CD4-positive, alpha-beta memory T cell (primary cell): ENCODE measurements at places on chromosomes 4 and X.

GRCh38 chr4:127791391-127791790, 9.3 kb downstream of the HSPA4L start:
- no peak for DNase-seq

GRCh38 chr4:83207497-83208101, 77.0 kb downstream of the COQ2 start:
- DNase-seq, result no peak

- DNase-seq, result no peak
These were observed 324.7 kb upstream of the CLNK start for GRCh38 chr4:11009281-11009680.

DNA sequence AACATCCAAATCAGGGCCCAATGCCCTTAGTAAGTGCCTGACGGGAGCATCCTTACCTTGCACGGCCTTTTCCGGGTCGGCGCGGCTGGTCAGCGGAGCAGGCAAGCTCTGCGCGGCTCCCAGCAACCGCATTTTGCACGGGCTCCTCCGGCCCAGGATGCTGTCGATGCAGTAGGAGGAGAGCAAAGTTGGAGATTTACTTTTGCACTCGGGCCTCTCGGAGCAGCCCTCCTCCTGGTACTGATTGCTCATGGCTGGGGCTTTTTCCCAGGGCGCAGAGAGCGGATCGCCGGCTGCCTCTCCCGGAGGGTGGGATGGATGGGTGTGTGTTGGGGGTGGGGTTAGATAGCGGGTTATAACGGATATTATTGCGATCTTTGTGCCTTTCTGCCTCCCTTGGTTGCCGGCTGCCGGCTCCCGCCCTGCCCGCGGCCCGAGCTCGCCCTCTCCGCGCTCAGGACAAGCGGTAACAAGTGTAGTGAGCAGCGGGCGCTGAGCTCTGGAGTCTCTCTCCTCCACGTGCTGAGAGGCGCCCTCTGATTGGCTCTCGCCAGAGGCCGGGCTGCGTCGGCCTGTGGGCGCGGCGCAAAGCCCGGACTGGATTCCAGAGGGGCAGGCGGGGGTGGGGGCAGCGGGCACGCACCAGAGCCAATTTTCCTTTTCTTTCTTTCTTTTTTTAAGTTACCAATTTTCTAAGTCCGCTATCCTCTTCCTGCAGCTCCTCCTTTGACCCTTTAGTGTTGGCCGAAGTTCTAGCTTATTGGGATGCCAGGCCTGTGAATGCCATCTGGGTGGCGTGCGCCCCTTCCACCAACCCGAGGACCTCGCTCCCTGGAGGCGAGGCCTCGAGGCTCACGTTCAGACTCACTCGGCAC, at the start of gene ARX:
Gene ARX, minus strand, starts transcription at position 480 of the 875 bp plus-strand sequence. Its CDS starts 228 bp downstream, at position 252.
- no peak for DNase-seq

GRCh38 chrX:130287071-130287770, 18.5 kb upstream of the ZNF280C start:
- no peak for DNase-seq

DNA sequence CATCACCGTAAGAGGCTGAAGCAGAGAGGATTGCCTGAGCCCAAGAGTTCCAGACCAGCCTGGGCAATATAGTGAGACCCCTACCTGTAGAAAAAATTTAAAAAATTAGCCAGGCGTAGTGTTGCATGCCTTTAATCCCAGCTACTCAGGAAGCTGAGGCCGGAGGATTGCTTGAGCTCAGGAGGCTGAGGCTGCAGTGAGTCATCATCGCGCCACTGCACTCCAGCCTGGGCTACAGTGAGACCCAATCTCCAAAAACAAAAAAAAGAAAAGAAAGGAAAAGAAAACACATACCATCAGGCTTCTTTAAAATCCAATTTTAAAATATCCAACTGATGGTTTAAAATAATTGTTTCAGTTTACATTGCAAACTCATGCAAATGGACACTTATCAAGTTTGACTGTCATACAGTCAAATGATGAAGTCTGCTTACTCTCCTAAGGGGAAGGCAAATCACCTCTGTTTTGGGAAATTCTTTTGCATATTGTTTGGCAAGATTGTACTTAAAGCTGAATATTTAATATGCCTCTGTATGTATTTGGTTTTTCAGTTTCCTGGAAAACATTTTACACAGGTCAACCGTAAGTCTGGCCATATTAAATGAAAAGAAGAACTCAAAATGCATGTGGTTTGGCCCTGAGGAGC, 23.7 kb upstream of the TENM3 start:
- no peak for DNase-seq

DNA sequence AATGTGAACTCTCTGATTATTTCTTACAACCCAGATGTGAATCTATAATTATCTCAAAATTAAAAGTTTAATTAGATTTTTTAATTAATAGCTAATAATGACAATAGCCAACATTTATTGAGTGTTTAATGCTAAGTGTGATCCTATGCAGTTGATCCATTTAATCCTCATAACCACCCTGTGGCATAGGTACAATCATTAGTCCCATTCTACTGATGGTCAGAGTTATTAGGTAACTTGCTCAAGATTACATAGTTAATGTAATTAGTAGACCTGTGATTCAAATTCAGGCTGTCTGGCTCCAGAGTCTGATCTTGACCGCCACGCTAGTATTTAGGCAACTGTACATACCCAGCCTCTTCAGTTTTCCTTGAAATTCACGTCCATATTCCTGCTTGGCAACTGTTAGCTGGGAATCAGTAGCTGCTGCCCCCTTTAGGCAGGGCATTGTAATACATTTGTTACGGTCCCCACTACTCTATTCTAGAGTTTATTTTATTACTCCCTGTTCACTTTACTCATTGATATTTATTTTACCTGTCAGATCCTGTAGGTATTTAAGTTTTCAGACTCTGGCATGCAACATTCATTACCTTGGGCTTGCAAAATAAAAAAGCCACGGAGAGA, 20.6 kb upstream of the TEC start:
- DNase-seq, result no peak

- no peak for DNase-seq
These were observed 251.4 kb downstream of the COL25A1 start for GRCh38 chr4:109051054-109051453.

GRCh38 chrX:151830911-151831310, 81.8 kb upstream of the MAGEA4 start:
- no peak for DNase-seq

GRCh38 chrX:65726715-65727114, 59.3 kb downstream of the MSN start:
- DNase-seq, result no peak

DNA sequence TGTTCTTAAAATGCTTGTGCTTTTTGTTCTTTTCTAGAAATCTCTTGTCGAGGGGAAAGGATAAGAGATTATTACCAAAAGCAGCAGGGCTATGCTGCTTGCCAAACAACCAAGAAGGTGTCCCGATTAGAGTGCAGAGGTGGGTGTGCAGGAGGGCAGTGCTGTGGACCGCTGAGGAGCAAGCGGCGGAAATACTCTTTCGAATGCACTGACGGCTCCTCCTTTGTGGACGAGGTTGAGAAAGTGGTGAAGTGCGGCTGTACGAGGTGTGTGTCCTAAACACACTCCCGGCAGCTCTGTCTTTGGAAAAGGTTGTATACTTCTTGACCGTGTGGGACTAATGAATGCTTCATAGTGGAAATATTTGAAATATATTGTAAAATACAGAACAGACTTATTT, 81.5 kb upstream of the PACRGL start:
- no peak for DNase-seq

GRCh38 chrX:41526271-41526670, 79.1 kb downstream of the NYX start:
- no peak for DNase-seq

DNA sequence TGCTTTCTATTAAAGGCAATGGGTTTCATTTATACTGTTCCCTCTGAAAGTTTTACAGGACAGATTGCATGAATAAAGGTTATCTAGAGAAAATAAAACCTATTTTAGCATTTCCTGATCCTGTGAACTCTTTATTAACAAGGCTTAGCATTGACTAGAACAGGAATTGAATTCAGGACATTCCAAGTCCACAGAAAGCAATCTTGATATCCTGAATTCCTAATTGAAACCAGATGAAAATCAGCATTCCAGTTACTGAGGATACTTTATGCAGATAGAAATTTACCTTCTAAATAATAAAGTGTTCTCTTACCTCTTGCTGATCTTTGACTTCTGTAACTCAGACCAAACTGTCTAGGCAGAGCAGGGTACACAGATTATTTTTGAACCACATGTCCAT, 151.4 kb downstream of the ZNF518B start:
- no peak for DNase-seq

DNA sequence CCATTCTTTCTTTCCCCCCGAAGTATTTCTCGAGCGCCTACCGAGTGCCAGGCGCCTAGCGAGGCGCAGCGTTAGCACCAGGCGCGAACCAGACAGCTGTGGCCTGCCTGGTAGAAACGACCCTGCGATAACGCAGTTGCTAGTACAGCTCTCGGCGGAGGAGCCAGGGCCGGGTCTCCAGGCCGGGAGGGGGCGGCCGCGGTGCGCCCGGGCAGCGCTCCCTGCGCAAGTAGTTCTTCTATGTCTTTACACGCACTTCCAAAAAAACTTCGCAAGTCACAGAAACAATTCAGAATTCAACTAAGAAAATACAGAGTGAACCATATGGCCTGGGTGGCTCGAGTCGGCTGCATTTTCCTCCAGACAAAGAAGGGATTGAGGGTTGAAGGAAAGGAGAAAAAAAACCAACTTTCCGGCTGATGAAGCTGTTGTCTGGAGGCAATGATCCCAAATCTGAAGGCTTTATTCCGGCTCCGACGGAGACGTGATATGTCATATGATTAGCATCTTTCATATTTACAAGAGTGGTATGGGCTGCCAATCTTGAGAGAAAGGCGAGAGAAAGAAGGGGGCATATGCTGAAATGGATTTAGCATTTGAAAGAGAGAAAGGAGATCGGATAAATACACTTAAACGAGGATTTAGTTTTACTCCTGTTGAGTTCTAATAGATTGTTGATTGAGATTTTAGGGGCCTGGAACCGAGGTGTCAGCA, 7.2 kb upstream of the NEUROG2 start:
- no peak for DNase-seq

DNA sequence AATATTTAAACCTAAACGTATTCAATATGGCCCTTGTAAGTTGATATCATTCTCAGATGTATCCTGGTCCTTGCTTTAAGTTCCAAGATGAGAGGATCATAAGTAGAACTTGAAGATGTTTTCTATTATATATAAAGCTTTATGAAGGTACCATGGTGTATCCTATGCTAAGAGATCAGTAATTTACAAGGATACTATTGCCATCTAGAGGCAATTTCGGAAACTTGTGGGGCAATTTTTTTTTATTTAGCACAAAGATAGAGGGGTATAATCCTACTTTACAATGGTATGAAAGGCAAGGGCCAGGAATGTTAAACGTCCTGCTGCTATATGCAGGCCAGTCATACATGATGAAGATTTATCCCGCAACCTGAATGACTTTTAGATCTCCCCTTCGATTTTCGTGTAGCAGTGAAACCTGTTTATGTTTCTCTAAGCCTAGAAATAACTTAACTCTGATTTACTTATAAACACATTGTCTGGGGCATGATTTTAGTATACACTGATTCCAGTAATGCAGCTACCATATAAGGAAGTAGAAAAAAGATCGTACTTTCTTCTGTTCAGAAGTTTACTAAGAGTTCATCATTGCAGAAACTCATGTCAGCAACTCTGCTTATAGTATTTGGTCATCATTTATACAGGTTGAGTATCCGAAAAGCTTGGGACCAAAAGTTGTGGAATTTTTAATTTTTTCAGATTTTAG, 2.6 kb downstream of the SLC25A31 start:
- no peak for DNase-seq

DNA sequence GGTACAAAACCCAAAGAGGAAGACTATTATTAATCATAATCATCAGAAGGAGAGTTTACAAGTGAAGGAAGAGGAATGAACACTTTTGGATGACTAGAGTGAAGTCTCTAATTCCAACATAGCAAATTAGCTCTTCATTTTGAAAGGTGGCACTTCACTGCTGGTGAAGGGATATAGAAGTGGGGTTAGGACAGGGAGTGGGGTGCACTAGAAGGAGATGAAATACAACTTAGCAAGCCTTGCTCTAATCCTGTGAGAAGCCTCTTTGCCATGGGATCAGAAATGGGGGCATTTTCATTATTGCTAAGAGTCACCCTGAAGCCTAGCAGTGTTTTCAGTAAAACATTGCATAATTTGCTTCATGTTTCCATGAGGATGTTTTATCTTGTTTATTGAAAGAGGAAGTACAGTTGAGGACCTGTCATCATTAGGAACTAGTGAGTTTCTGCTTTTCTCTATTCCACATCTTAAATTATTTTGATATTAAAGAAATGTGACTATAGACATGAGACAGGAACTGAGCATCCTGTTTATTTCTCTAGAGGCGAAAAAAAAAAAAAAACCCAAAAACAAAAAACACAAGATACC, 9.3 kb upstream of the GRPR start:
- no peak for DNase-seq

DNA sequence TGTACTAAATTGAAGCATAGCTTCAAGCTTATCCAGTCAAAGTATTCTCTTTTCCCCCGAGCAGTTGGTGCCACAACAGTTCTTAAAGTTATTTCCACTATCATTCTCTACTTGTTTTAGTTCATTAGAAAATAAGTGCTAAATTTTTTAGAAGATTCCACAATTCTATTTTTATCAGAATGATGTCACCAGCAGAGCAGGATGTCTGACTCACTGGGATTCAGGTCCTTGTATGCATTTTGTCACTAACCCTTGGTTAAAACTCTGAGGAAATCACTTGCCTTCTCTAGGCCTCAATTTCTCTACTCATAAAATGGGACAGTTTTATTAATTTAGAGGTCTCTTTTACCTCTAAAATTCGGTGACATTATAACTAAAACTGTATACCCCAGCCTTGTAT, 3.4 kb downstream of the DDX53 start:
- no peak for DNase-seq

GRCh38 chr4:151418385-151418784, 9.4 kb downstream of the FHIP1A start:
- DNase-seq, result no peak

GRCh38 chrX:121030083-121030482, 17.3 kb upstream of the GLUD2 start:
- no peak for DNase-seq

DNA sequence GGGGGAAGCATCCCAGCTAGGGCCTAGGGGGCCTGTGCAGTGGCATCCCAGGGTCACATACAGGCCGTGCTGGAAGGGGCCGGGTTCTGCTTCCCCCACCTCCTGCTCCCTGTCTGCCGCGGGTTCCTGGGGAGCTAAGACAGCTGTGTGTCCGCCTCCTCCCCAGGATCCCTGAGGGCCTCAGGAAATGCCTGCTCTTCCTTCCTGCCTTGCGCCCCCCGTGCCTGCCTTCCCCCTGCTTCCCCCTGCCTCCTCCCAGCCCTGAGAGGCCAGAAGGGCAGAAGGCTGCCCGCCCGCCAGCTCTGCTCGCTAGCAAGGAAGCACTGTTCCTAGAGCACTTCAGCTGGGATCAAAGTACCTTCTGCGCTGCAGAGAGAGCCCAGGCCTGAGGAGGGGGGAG, 2.9 kb upstream of the BGN start:
- DNase-seq, result no peak

- no peak for DNase-seq
These were observed 230.7 kb downstream of the EVC2 start for GRCh38 chr4:5477613-5478012.

DNA sequence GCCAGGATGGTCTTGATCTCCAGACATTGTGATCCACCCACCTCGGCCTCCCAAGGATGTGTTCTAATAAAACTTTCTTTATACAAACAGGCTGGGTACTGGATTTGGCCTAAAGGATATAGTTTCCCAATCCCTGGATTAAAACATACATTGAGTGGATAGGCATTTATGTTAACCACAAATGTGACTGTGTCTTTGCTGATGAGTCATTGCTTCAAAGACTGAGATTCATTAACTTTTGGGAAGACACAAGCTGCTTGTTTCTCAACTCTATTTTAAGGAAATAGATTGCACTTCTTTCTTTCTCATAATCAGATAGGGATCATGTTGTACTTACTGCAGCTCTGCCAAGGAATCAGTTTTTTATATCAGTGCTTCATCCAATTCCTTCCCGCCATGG, 131.3 kb upstream of the AGA start:
- DNase-seq, result no peak
